HS-27A (cell line): ENCODE measurements at places on chromosomes 13 and 19.

GRCh38 chr13:49602005-49602404 is 16.6 kb upstream of the RCBTB1 start:
- no peak for DNase-seq

GRCh38 chr19:58334691-58335249 is 8.0 kb downstream of the ZSCAN22 start:
- DNase-seq = no peak

- no peak for DNase-seq
Measured at GRCh38 chr19:32469795-32470194, 64.2 kb downstream of the DPY19L3 start.

DNA sequence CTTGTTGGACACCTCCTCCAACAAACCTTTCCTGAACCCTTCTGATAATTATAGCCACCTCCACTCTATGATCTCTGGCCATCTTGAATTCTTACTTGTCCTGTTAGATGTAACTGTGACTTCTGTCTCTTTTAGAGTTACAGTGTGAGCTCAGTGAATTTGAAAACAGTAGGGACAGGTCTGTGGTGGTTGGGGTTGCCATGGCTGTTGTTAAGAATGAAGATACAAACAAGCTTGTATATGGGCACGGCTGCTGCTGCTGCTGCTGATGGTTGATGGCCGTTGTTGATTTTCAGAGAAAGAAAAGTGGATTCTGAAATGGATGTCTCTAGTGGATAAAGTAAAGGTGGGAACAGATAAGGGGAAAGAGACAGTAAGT is 101.5 kb downstream of the STARD13 start:
- no peak for DNase-seq
